ENCODE measurements at places on chromosomes 3 and 15.

GRCh38 chr3:25610167-25610566, 54.5 kb downstream of the TOP2B start:
- no peak overlapping the region for H3K27ac ChIP-seq
- no peak for DNase-seq
- H3K4me1 ChIP-seq: no peaks in the 10 kb centered on the region
- no peak overlapping the region for H3K4me3 ChIP-seq

GRCh38 chr3:24145481-24145880, 200.4 kb downstream of the NR1D2 start:
- H3K4me3 ChIP-seq: no peak overlapping the region
- H3K27me3 ChIP-seq: no peaks in the 10 kb centered on the region
- H3K27ac ChIP-seq: no peak overlapping the region
- no peaks in the 10 kb centered on the region for H3K4me1 ChIP-seq
- H3K36me3 ChIP-seq: peaks cover 24% of the 10 kb centered on the region

DNA sequence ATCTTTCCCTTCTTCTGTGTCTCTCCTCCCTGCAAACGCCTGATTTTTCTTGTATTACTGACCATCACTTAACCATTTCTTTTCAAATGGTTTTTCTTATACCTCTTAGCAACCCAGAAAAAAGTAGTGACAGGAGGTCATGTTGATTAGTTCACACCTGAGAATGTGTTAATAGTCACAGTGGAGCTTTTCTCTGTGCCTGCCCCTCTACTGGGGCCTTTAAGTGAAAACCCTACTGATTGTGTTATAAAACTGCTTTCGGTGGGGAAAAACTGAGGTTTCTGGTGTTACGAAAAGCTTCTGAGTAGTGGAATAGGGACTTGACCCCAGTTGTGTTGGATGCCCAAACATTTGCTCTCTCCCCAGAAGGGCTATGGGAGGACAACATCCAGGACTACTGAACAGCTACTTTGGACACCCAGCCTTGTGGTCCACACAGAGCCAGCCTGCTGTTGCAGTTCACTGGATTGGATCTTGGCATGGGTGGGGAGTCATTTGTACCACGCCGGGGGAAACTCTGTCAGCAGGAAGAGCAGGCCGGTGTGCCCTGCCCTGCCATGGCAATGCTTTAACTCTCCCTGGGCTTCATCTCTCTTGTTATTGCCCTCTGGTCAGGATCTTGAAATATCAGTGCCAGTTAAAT, 10.3 kb downstream of the GPR87 start:
- no peak overlapping the region for H3K27ac ChIP-seq
- H3K4me1 ChIP-seq: no peaks in the 10 kb centered on the region
- H3K36me3 ChIP-seq: no peaks in the 10 kb centered on the region
- H3K4me3 ChIP-seq: no peak overlapping the region
- no peak for DNase-seq

- no peaks in the 10 kb centered on the region for H3K36me3 ChIP-seq
- H3K27me3 ChIP-seq: no peaks in the 10 kb centered on the region
- peak overlapping the region; percentile 37 for H3K27ac ChIP-seq
- H3K4me1 ChIP-seq: no peaks in the 10 kb centered on the region
These were observed 56.2 kb upstream of the DLG1 start for GRCh38 chr3:197354568-197355001.

DNA sequence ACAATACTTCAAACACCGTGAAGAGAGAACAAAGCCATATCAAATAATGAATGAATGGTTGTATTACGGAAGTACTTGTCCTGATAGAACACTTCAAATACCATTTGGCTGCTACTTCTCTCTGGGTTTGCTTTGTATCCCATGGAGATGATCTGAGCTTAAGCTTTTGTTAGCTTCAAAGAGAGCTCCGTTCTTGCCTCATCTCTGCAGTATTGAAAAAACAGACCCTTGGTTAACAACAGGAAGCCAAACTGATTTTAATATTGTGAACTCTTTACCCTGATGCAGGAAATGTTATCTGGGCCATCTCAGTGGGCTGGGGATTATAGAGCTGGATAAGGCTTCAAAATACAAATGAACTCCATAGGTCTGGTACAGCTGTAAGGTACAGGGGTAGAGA, 101.0 kb downstream of the CHL1 start:
- H3K4me1 ChIP-seq: no peaks in the 10 kb centered on the region
- H3K27ac ChIP-seq: no peak overlapping the region
- no peaks in the 10 kb centered on the region for H3K27me3 ChIP-seq
- DNase-seq: no peak
- H3K4me3 ChIP-seq: no peak overlapping the region

GRCh38 chr3:58256061-58256460, 18.5 kb downstream of the ABHD6 start:
- no peak overlapping the region for H3K27ac ChIP-seq
- peaks cover 19% of the 10 kb centered on the region for H3K36me3 ChIP-seq
- DNase-seq: no peak
- no peaks in the 10 kb centered on the region for H3K4me1 ChIP-seq

DNA sequence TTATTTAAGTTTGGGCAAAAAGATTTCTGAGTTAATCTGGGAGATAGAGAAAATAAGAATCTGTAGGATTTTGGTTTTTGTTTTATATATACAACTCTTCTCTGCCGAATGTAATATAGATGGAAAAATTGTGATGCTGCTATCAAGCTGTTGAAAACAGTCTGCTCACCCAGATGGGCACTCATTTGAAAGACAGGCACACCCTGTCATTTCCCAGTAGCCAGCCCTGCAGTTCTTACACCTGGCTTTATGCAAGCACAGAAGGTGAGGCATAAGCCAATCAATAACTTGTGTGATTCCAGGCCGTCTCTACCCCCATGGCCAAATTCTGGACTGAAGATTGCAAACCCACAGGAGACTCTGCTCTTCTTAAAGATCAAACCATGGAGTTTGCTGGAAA, 27.1 kb upstream of the PTX3 start:
- DNase-seq: no peak
- no peak overlapping the region for H3K4me3 ChIP-seq
- no peaks in the 10 kb centered on the region for H3K36me3 ChIP-seq
- H3K27me3 ChIP-seq: no peaks in the 10 kb centered on the region
- H3K4me1 ChIP-seq: no peaks in the 10 kb centered on the region

- H3K27ac ChIP-seq: no peak overlapping the region
- peaks cover 21% of the 10 kb centered on the region for H3K4me1 ChIP-seq
These were observed 18.1 kb upstream of the SLC27A2 start for GRCh38 chr15:50163719-50164410.

DNA sequence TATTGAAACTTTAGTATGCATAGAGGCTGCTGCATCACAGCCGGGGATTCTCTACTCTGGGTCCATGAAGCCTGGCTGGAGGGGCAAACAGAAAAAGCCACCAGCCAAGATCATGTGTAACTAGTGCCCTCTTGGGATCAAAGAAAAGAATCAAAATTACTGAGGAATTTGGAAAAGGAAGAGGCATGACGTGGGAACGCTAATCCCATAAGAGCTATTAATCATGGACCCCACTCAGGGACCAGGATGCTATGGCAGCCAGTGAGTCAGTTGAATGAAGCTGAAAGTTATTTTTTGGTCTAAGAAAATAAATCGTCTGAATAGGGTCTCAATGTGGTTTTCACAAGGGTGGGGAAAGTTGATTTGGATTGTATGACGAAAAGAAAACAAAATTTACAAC, 1165.1 kb downstream of the ROBO2 start:
- H3K36me3 ChIP-seq: no peaks in the 10 kb centered on the region
- H3K4me3 ChIP-seq: no peak overlapping the region
- H3K4me1 ChIP-seq: no peaks in the 10 kb centered on the region
- H3K27me3 ChIP-seq: no peaks in the 10 kb centered on the region
- no peak overlapping the region for H3K27ac ChIP-seq

- H3K27me3 ChIP-seq: no peaks in the 10 kb centered on the region
- H3K27ac ChIP-seq: no peak overlapping the region
- no peak overlapping the region for H3K4me3 ChIP-seq
These were observed 87.6 kb upstream of the KBTBD8 start for GRCh38 chr3:66910266-66911055.

- peak; percentile 32 for DNase-seq
- H3K27me3 ChIP-seq: no peaks in the 10 kb centered on the region
These were observed 856 bp downstream of the ZBTB38 start for GRCh38 chr3:141368925-141369794.

- H3K36me3 ChIP-seq: peaks cover 25% of the 10 kb centered on the region
- no peaks in the 10 kb centered on the region for H3K27me3 ChIP-seq
- H3K4me3 ChIP-seq: peak overlapping the region; percentile 94
- peaks cover 38% of the 10 kb centered on the region for H3K4me1 ChIP-seq
- DNase-seq: peak; percentile 80
These were observed 615 bp downstream of the VPS18 start for GRCh38 chr15:40894681-40895448.

- no peak overlapping the region for H3K4me3 ChIP-seq
- no peaks in the 10 kb centered on the region for H3K36me3 ChIP-seq
- H3K4me1 ChIP-seq: peaks cover 20% of the 10 kb centered on the region
- no peaks in the 10 kb centered on the region for H3K27me3 ChIP-seq
- no peak overlapping the region for H3K27ac ChIP-seq
- DNase-seq: no peak
These were observed 117.4 kb upstream of the ADAMTS9 start for GRCh38 chr3:64805248-64805647.

- peaks cover 74% of the 10 kb centered on the region for H3K36me3 ChIP-seq
- no peak overlapping the region for H3K27ac ChIP-seq
- no peak for DNase-seq
- H3K4me1 ChIP-seq: peaks cover 10% of the 10 kb centered on the region
- no peaks in the 10 kb centered on the region for H3K27me3 ChIP-seq
- no peak overlapping the region for H3K4me3 ChIP-seq
These were observed 14.2 kb upstream of the SEMA3B start for GRCh38 chr3:50254577-50255250.

DNA sequence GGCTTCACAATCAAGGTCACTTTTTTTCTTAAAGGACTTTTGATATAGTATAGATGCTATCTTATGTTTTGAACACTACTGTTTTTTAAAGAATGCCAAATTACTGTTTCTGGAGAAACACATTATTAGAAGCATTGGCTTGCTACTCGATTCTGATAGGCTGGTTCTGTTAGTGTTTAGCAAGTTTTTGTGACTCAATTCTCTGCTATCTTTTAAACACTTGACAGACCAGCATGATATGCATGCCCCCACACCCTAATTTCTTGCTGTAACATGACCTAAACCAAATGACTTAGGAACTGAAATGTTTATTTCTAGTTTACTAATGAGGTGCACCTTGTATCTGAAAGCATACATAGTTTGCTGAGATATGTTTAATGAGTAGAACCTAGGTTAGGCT, 5.5 kb upstream of the IL20RB start:
- H3K27me3 ChIP-seq: no peaks in the 10 kb centered on the region
- H3K27ac ChIP-seq: no peak overlapping the region
- DNase-seq: no peak
- peaks cover 17% of the 10 kb centered on the region for H3K4me1 ChIP-seq

GRCh38 chr3:47541583-47542108, 28.1 kb upstream of the ELP6 start:
- no peaks in the 10 kb centered on the region for H3K36me3 ChIP-seq
- DNase-seq: no peak
- no peaks in the 10 kb centered on the region for H3K27me3 ChIP-seq

- no peaks in the 10 kb centered on the region for H3K27me3 ChIP-seq
- no peaks in the 10 kb centered on the region for H3K36me3 ChIP-seq
- H3K4me1 ChIP-seq: peaks cover 6% of the 10 kb centered on the region
- no peak overlapping the region for H3K27ac ChIP-seq
These were observed 222.8 kb downstream of the FAM43A start for GRCh38 chr3:194908496-194908895.

- H3K4me1 ChIP-seq: no peaks in the 10 kb centered on the region
- H3K36me3 ChIP-seq: no peaks in the 10 kb centered on the region
- no peaks in the 10 kb centered on the region for H3K27me3 ChIP-seq
- H3K4me3 ChIP-seq: no peak overlapping the region
These were observed 135.4 kb upstream of the SYNPR start for GRCh38 chr3:63142681-63143080.

DNA sequence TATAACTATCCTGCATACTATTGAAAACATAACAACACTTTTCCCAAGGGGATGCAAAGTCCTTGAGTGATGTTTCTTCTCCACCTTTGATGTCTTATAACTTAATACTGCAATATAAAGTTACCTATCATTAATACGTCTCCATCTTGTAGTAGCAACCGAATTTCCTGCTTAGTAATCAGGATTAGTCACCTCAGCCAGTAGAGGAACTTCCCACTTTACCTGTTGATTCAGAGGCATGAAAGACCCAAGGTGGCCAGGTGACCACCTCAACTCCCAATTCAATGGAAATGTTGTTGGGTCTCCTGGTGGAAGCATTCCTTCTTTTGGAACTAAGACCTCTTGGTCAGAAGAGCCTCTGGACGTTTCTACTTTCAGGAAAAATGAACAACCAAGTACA, 3.5 kb upstream of the TMCC1 start:
- no peaks in the 10 kb centered on the region for H3K27me3 ChIP-seq
- no peak overlapping the region for H3K27ac ChIP-seq
- peaks cover 2% of the 10 kb centered on the region for H3K4me1 ChIP-seq
- no peak overlapping the region for H3K4me3 ChIP-seq

DNA sequence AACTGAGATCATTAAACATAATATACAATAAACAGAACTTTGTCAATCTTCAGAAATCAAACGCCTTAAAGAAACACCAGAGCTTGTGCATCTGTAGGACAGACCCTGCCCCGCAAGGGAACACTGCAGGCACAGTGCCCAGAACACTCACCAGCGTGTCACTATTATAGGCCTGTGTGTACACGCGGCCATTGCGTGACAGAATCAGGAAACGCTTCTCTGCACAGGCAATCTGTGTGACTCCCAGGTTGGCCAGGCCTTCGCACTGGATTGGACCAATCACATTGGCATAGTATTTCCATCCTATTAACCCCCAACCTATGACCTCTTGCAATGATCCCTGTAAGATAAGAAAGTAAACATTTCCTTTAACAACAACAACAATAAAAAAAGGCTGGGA, 52.9 kb downstream of the HERC2 start:
- no peak overlapping the region for H3K27ac ChIP-seq
- H3K27me3 ChIP-seq: no peaks in the 10 kb centered on the region
- H3K36me3 ChIP-seq: peaks cover 77% of the 10 kb centered on the region
- no peak overlapping the region for H3K4me3 ChIP-seq
- no peak for DNase-seq
- no peaks in the 10 kb centered on the region for H3K4me1 ChIP-seq

DNA sequence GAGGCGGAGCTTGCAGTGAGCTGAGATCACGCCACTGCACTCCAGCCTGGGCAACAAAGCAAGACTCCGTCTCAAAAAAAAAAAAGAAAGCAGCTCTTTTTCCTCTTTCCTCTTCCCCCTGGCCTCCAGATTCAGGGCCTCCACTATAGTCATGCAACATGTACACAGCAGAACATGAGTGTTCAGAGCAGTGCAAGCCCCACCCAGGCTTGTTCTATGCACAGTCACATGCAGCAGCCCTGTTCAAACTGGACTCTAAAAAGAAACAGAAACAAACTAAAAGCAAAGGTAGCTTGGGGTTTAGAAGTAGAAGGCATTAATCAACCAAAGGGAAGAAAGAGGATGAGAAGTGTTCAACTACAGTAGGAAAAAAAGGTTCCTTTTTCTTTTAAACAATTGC, 11.8 kb downstream of the SHQ1 start:
- H3K4me1 ChIP-seq: no peaks in the 10 kb centered on the region
- no peak overlapping the region for H3K27ac ChIP-seq
- no peak overlapping the region for H3K4me3 ChIP-seq
- peaks cover 46% of the 10 kb centered on the region for H3K36me3 ChIP-seq
